ENCODE measurements at places on chromosomes 13 and 19.

DNA sequence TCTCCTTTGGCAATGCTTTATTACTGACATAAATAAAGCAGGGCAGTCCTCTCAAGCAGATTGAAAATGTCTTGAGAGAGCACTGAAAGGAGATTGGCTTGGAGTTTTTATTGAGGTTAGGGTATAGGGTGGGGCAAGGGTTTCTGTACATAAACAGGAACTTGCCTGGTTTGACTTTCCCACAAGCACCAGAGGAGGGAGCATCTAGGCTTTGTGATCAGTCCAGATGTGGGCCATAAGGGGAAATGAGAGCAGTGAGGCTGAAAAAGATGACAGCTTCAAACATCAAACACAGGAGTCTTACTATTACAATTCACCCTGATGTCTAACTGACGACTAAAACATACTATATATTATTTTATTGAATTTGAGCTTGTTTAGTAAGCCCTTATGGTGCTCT is 260.9 kb downstream of the MTUS2 start:
- no peak for DNase-seq

- no peak for DNase-seq
These were observed 67.2 kb downstream of the SPACA7 start for GRCh38 chr13:112443191-112443994.

DNA sequence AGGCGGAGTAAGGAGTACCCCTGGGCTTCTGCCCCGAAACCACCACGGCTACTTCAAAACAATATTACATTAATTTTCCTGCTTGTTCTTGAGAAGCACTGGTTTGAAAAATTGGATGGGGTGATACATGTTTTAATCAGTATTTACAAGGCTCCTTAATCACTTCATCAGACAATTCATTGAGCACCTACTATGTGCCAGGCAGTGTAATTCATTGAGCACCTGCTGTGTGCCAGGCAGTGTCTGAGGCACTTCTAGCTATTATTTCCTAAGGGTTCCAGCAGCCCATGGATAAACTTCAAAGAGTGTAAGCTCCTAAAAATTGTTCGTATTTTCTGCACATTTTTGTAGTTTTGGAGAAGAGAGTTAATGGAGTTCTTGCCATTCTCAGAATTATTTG is 1.6 kb upstream of the GAS6 start:
- DNase-seq = no peak

DNA sequence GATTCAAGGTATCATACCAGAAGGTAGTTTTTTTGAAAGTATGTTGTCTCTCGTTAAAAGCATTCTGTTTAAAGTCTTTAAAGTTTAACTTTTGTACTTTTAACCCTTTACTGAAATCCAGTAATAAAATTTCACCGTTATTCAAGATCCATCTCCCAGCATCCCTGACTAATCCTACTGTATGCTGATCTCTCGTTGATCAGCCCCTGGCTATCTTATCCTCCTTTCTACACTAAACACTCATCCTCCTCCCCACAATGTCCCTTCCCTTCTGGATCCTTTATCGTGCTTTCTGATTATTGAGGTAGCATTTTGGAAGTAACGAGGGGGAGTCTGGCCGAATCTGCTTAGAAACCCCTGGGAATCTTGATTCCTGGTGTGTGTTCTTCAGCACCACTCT is 1.3 kb downstream of the TPP2 start:
- DNase-seq = no peak

DNA sequence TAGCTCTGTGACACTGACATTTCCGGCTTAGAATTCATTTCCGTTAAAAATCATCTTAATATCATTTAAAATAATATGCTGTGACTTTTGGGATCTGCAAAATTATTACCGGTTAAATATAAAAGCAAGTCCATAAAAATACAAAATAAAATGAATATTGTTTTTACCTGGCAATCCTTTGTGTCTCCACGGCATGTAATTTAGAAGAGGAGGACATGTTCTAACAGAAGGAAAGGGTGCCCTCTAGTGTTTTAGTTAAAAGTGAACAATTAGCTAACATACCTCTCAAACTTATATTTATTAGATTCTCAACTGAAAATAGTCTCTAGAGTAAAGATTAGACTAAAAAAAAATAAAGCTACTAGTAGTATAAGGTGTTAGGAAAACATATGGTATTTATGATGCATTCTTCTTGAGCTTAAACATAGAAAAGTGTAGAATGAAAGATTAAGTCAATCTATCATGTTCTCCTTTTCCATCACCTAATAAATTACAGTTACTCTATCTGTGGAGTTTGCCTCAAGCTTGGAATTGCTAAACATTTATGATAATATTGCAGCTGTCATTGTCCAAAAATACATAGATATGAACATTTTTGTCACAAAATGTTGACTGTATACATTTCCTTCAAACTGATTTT is 676.7 kb upstream of the SPRY2 start:
- no peak for DNase-seq

GRCh38 chr19:33410915-33411401 is 37.4 kb downstream of the CEBPG start:
- DNase-seq = no peak
